Stimulated activated CD4-positive, alpha-beta T cell treated with anti-CD3 and anti-CD28 coated beads, Interleukin-4, amount 100 ng/mL, for 4 hours (primary cell): ENCODE measurements at places on chromosomes 16 and 17.

DNA sequence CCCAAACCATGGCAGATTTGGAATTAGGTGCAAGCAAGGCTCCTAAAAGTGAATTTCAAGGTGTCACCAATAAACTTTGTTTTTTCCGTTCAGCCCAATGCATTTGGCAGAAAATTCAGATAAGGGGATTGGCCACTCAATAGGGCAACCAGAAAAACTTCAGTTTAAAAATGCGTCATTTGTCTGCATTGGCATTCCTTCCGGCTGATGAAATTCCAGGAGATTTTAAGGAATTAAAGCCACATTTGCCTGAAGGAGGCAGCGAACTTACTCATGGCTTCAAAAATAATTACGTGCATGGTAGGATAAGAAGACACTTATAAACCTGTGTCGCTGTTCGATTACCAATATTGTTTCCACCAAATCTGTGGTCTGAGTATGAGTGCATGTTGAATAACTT, 151.9 kb downstream of the SALL1 start:
- DNase-seq, result no peak

DNA sequence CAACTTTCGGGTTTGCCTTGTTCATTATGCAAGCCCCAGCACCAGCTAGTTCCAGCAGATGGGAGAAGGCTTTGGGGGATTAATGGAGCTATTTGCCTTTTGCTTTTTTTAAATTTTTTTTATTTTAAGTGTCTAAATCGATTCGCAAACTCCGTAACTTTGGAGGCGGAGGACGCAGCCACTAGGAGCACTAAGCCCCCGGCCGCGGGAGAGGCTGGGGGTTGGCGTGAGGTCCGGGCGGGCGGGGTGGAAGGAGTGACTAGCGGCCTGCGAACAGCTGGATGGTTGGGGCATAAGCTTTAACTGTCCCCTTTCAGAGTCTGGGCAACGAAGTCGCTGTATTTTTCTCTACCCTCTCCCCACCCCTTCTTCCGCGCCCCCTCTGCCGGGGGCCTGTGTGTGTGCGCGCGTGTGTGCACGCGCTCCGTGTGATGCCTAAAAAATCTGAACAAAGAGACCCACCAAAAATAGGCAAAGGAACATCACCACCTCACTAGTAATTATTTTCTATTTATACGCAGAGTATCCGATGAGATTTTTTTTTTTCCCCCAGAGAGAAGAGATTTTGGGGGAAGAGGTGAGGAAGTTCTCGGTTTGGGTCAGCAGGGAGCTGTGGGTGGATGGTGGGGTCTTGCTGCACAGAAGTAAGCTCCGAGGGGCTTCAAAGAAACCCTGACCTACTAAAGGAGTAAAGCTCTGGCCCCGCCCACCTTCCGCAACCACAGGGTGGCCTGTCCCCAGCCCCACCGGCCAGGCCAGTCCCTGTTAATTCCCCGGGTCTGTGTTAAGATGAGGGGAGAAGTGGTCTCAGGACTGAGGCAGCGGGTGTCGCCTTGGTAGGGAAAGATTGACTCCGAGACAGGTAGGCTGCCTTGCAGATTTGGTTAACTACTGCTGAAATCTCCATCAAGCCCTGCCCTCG, 2.3 kb downstream of the SHISA9 start:
- no peak for DNase-seq

- DNase-seq, result no peak
These were observed 8.6 kb downstream of the ATP2A3 start for GRCh38 chr17:3955673-3955988.

DNA sequence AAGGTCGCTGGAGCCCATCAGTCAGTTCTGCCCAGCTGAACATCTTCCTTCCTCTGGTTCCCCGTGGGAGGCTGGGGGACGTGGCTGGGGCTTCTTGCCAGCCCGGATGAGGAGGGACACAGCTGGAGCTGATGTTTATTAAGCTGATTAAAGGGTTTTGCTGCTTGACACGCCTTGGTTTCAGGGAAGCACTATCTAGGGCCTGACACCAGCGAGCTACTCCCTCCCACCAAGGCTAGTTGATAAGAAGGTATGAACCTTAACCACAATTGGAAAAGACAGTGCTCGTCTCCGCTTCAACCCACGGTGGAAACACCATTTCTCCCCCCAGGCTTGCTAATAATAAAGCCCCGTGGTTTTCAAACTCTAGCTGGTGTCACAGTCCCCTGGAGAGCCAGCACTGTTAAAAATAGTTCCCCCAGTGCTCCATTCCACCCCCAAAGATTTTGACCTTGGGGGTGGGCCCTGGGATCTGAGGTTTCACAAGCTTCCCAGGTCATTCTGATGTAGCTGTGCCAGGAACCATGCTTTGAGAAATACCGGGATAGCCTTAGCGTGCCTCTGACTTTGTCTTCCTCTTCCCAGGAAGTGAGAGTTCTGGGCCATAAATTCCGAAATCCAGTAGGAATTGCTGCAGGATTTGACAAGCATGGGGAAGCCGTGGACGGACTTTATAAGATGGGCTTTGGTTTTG, 5.5 kb downstream of the DHODH start:
- DNase-seq, result no peak
